Activated CD8-positive, alpha-beta memory T cell treated with anti-CD3 and anti-CD28 coated beads, Interleukin-2, amount 10 ng/mL, durations not matched to agents 7 days and 5 days (primary cell): ENCODE measurements at places on chromosomes 5 and 9.

DNA sequence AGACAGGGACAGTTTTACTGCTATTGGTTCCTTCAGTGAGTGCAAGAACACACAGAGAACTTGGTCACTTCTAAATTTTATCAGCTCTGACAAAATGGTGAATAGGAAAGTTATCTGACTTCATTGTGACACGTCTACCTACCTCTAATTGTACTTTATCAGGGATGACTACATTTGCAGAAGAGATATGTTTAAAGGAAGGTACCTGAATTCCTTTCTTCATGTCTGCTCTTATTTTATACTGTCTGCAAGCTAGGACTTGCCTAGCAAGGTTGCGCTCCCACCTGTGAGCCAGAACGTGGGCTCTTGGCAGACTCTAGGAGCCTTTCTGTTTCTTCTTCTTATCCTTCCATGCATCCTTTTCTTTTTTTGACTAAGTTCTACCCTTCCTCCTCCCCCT, 1.6 kb downstream of the SLC27A6 start:
- DNase-seq = no peak
- H3K27ac ChIP-seq = no peak overlapping the region
- H3K27me3 ChIP-seq = peaks cover 22% of the 10 kb centered on the region
- H3K4me3 ChIP-seq = no peak overlapping the region
- no peaks in the 10 kb centered on the region for H3K36me3 ChIP-seq
- no peaks in the 10 kb centered on the region for H3K4me1 ChIP-seq

DNA sequence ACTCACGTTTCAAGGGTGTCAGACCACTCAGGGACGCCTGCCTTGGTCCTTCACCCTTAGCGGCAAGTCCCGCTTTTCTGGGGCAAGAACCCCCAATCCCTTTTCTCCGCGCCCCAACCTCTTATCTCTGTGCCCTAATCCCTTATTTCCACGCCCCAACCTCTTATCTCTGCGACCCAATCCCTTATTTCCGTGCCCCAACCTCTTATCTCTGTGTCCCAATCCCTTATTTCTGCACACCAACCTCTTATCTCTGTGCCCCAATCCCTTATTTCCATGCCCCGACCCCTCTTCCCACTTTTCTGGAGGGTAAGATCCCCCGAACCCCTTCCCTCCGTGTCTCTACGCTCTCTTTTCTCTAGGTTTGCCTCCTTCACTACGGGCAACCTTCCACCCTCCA, 139.4 kb downstream of the DAB2IP start:
- H3K27me3 ChIP-seq = peaks cover 15% of the 10 kb centered on the region
- DNase-seq = no peak
- H3K4me1 ChIP-seq = no peaks in the 10 kb centered on the region
- H3K27ac ChIP-seq = no peak overlapping the region
- H3K36me3 ChIP-seq = no peaks in the 10 kb centered on the region

- no peaks in the 10 kb centered on the region for H3K27me3 ChIP-seq
- no peak overlapping the region for H3K4me3 ChIP-seq
- no peaks in the 10 kb centered on the region for H3K4me1 ChIP-seq
- no peak for DNase-seq
Observed at GRCh38 chr9:135244271-135245221, 157.1 kb downstream of the OLFM1 start.

GRCh38 chr5:174093123-174093522, 47.6 kb downstream of the NSG2 start:
- H3K27me3 ChIP-seq = no peaks in the 10 kb centered on the region
- H3K27ac ChIP-seq = no peak overlapping the region
- H3K36me3 ChIP-seq = no peaks in the 10 kb centered on the region
- no peak for DNase-seq
